ENCODE measurements at places on chromosomes 11 and 22.
A peak's percentile ranks its signal among the peaks of the same experiment; 100 is the strongest.

DNA sequence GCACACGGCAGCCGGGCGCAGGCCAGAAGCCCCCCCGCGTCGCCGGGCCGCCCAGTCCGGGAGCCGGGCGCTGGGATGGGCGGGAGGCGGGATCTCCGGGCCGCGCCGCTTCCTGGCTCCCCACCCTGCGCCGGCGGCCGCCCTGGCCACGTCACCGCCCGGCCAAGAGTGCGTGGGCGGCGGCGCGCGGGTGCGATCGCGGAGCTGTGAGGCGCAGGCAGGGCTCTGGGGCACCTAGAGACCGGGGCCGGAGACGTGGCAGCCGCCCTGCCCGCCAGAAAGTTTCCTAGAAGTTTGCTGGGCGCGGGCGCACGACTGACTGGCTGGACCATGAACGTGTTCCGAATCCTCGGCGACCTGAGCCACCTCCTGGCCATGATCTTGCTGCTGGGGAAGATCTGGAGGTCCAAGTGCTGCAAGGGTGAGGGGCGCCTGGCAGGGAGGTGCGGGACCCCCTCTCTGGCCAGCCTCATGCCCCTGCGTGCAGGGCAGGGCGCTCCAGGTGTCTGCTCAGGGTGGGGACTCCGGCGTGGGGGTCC, at the start of gene KDELR3:
Gene KDELR3 (plus strand): TSS at position 193 of the 539 bp plus-strand sequence. CDS start 138 bp downstream, at position 331.
- DNase-seq = no peak

DNA sequence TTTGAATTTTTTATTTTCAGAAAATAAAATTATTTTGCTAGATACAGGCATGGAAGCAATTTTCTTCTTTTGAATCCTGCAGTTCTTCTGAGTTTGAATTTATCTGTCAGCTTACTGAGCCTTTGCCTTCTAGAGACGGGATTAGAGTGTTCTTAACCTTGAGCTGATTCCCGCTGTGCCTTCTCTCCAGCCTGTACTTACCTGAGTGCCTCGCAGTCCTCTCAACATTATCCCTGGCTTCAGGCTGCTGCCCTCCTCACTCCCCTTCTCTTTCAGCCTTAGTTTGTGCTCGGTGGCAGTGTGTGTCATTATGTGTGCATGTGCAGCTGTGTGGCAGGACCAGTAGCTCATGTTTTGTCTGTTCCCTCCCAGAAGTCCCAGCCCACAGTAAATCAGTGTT, 24.3 kb downstream of the OSBP2 start:
- DNase-seq = no peak

DNA sequence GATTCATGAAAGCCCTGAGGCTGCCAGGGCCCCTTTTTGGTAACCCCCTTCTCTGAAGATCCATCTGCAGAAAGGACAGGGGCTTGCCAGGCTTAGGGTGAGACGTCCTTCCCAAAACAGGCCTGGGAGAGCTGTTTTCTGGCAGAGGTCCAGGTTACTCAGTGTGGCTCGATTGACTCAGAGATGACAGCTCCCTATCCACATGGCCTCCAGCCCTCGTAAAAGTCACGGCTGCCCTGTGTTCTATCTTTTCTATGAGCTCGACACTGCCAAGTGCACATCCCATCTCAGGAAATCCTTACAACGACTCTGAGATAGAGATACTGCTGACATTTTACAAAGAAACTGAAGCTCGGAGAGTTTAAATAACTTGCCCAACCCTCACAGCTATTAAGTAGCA, 20.4 kb downstream of the ADAMTS8 start:
- peak; percentile 29 for DNase-seq

- DNase-seq = no peak
Measured at GRCh38 chr22:30245181-30245984, 1.2 kb downstream of the LIF start.

DNA sequence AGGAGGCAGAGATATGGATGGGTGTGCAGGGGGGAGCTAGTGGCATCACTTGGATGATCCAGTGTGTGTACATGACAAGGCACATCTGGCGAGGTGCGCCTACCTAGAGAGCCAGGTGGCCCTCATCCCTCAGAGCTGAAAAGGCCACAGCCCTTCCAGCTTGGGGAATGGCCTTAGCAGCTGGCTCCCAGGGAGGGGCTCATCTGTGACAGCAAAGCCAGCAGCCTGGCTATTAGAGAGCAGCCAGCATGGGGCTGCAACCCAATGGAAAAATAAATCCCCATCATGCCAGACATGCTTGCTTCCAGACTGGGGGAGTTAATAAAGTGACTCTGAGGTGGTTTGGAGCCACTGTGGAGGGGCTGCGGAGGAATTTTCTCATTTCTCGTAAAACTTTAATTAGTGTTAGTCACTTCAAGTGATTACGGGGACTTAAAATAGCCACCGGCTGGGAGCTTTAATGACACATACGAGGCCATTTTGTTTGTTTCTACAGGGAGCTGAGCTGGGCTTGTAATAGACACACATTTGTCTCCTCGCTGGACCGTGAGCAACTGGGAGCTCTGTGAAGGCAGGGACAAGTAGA, 111.2 kb upstream of the ALX4 start:
- no peak for DNase-seq

DNA sequence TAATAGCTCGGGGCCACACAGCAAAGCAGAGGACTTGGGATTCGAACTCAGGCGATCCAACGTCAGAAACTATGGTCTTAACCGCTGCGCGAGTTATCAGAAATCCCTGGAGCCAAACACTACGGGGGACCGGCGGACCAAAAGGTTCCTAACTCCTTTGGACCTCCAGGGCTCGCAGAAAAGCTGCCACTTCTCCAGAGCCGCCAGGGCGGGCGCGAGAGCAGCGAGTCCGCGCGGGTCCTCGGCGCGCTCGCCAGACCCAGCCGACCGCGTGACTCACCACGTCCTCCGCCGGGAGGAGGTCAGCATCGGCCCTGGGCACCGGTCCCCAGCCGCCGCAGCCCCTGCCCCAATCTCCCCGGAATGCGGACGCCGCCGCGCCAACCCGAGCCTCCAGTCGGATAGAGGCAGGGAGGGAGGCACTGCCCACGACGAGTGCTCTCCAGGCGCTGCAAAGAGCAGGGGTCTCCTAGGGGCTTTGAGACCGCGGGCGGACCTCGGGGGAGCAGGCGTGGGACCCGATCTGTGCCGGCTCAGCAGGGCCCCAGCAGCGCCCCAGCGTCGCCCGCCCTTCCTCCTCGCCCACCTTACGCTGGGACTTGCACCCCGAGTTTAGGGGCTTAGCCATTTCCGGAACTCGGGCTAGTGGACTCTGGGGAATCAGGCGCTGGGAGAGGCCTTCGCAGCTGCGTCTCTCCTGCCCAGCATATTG, 6.2 kb upstream of the ALX4 start:
- no peak for DNase-seq

GRCh38 chr22:27760474-27760873, 41.1 kb downstream of the MN1 start:
- no peak for DNase-seq

- DNase-seq = no peak
Measured at GRCh38 chr11:4699697-4700435, 2.2 kb upstream of the OR51E2 start.

DNA sequence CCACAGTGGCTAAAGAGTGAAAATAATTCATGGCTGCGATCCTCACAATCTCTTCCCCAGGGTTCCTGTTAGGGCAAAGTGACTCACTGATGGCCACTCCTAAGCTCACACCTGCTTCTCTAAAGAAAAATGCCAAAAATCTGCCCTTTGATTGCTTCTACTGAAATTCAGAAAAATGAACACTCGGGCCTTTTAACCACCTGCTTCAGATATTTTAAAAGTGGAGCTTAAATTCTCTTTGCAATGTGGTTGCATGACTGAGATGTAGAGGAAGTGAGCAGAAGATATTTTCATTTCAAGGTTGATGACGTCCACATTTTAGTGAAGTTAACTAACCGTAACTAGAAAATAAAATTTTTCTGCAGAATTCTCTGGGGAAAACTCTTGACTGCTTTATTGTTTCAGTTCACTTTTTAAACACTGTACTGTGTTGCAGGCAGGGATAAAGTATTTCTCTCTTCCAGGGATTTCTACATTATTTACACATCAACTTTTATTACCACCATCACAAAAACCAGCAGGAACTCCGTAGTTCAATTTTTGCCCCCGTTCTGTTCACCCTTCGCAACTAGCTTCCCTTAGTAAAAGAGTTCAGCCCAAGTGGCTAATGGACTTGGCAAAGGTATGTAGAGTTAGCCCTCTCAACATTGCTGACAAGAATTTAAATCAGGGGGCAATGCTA, 8.5 kb downstream of the RAB30 start:
- no peak for DNase-seq

- DNase-seq = no peak
Measured at GRCh38 chr11:78205691-78206090, 17.0 kb downstream of the USP35 start.

- DNase-seq = no peak
Measured at GRCh38 chr11:811446-812245, 1.9 kb downstream of the RPLP2 start.

DNA sequence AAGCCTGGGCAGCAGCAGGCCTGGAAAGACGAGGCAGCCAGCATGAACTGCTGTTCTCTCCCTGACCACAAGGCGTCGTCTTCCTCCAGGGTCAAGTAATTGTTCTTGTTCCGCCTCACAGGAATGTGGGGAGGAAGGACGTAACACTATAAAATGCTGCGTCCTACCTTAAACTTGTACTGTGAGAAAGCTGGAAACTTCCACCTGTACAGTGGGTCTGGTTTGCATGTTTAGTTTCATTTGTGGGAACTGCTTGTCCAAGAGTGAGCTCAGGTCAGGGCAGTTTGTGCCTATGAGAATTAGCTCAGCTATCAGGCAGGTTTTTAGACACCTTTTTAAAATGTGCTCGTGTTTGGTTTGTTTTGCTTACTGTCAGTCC, 55.2 kb downstream of the PANX1 start:
- peak; percentile 43 for DNase-seq

DNA sequence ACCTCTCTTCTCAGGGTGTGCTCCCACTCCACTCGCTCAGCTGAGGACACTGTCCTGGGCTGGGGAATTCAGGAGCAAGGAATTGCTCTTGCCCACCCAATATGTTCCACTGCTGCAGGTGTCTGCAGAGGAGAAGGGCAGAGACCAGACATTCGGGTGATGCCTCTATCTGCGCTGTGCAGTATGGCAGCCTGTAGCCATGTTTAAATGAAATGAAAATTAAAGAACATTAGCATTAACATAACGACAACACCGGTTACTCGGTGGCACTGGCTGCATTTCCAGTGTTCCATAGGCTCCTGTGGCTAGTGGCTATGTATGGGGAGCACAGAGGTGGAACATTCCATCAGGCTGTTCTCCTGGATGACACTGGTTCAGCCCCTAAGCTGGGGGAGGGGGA, 104.4 kb downstream of the NECTIN1 start:
- no peak for DNase-seq

DNA sequence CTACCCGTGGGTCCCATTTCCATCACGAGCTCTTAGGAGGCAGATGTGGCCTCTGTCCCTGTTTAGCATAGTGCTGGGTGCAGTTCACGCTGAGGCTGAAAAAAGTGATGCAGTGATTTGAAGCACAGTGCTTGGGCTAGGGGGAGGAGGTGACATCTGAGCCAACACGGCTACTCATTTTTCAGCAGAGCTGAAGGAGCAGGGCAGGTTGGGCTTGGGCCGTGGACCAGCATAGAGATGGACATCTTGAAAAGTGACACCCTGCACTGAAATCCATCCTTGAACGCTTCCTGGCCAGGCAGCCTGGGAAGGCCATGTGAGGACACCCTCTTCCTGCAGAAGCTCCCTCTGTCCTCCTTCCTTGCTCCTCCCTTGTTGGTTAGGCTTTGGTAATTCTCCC, 66.4 kb downstream of the ADAMTS15 start:
- no peak for DNase-seq

DNA sequence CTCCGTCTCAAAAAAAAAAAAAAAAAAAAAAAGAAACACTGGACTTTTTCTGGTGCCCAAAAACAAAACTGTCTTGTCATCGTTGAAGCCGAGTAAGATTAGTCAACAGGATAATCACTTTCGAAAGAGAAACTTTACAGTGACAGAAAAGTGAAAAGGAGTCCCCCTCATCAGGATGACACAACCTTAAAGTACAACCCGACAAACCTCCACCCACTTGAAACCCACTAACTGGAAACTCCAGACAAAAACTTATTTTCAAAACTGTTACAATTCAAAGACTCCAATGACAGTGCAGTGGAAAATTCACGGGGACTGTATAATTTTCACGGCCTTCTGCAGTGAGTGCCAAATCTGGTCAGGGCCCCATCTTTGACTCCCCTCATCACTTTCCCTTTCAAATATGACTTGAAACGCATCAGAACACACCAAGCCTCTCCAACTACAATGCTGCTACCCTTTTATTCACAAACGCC, 1.3 kb downstream of the DENND5A start:
- no peak for DNase-seq

DNA sequence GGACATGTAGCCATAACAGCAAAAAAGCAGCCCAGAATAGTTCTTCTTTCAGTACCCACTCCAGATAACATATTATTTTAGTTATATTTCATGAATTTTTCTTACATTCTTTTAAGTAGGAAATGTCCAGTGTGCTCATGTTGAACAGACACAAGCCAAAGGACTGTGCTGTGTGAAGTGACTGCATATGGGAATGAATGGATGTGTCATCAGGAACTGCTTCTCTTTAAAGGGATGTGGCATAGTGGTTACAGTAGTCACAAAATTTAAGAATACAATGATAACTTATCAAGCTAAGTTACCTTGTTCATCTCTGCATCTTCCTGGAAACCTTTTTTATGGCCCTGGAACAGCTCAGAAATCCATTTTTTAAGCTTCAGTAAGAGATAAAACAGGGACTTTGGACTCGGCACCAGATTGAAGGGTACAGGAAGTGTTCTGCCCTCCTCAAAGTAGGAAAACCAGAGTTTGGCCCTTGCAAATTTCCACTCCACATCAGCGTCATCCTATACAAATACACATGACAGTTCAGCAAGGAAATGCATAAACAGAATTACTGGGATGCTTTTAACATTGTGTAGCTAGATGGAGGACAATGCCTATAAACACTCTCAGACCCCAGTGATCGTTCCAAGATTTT, 112.8 kb downstream of the TRPC6 start:
- no peak for DNase-seq

- no peak for DNase-seq
Measured at GRCh38 chr11:123458501-123458900, 28.4 kb downstream of the GRAMD1B start.

DNA sequence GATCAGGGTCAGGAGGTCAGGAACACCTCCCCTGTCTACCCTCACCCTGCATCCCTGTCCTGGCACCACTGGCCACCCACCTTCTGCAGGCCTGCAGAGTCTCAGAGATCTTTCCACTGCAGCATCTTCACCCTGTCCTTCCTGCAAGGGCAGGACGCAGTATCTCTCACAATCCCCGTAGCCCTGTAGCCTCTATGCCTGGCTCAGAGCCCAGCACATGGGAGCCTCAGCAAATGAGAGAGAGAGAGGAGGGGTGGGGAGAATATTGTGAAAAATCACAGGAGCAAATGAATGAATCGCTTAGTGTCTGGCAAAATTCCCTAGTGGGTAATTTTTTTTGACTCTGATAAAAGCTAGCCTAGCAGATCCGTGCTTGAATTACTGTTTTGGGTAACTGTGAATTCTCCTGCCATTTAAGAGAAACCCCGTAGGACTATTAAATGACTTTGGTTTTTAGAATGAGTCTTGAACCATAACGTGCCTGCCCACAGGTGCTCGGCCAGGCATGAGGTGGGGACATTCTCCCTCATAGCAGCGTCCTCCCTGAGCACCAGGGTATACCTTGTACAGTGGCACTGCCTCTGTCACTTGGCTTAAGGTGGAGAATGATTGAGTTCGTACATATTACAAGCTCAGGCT, 91.5 kb downstream of the MORC2 start:
- DNase-seq = peak; percentile 13

- DNase-seq = no peak
Measured at GRCh38 chr11:26078231-26078821, 253.6 kb upstream of the ANO3 start.
